ENCODE measurements at places on chromosomes 7 and 10. TPM values are rescaled to one million over a fixed set of nuclear protein-coding genes. Genes with fewer than 3 reads are reported as not detected.

Gene ALKBH4
- total RNA-seq, result 11.6 TPM

GRCh38 chr7:2640846-2641316, 9.1 kb downstream of the TTYH3 start:
- no peak for DNase-seq
- no peaks in the 10 kb centered on the region for H3K27me3 ChIP-seq
- H3K4me3 ChIP-seq, result no peak overlapping the region
- peaks cover 58% of the 10 kb centered on the region for H3K4me1 ChIP-seq
- peaks cover 8% of the 10 kb centered on the region for H3K36me3 ChIP-seq
- peak overlapping the region; percentile 93 for H3K27ac ChIP-seq

- H3K27ac ChIP-seq, result no peak overlapping the region
- no peak for DNase-seq
- H3K4me1 ChIP-seq, result no peaks in the 10 kb centered on the region
- H3K4me3 ChIP-seq, result no peak overlapping the region
- no peaks in the 10 kb centered on the region for H3K36me3 ChIP-seq
Measured at GRCh38 chr10:28479927-28480627, 52.8 kb upstream of the WAC start.

Gene LIPN
- total RNA-seq, result not detected

Gene AZGP1
- not detected for total RNA-seq

Gene PDE6C
- total RNA-seq, result not detected

- no peak for DNase-seq
- H3K27ac ChIP-seq, result no peak overlapping the region
- H3K27me3 ChIP-seq, result no peaks in the 10 kb centered on the region
- no peak overlapping the region for H3K4me3 ChIP-seq
Measured at GRCh38 chr7:138162236-138162635, 86.0 kb downstream of the AKR1D1 start.

Gene NPTX2
- total RNA-seq, result under 0.01 TPM

Gene SLC26A3
- not detected for total RNA-seq

Data from fibroblast of lung (primary cell).